ENCODE measurements at places on chromosomes 5 and 9.
A peak's percentile ranks its signal among the peaks of the same experiment; 100 is the strongest.

DNA sequence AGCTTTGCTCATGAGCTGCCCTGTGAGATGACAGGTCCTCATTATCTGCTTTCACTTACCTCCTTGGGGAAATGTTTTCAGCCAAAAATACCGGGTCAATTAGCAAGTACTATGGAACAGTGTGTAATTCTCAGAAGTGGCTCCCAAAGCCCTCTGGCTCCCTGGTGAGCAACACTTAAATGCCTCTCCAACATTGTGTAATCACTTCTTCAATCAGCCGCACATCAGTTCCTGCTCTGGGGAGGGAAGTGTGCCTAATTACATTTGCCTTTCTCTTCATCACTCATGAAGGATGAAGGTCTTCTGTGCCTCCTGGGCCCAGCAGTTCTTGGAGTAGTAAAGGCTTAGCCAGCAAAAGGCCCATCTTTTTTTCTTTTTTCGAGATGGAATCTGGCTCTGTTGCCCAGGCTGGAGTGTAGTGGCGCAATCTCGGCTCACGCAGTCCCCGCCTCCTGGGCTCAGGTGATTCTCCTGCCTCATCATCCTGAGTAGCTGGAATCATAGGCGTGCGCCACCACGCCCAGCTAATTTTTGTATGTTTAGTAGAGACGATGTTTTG lies 23.1 kb downstream of the NIM1K start:
- no peak for DNase-seq

DNA sequence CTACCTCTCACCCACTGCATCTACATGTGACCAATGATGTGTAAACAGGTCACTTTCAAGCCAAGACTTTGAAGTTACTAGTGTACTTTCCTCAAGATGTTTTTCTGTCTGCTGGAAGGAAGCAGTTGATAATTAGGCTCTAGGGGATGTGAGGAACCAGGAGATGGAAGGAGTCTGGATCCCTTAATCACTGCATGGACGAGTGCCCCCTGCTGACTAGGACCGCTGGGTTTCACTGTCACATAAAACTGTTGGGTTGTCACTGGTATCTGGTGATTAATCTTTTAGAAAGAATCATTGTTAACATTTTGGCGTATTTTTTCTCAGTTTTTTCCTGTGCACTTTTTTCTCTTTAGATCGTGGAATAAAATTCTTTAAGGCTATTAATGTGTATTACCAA lies 79.5 kb downstream of the SREK1 start:
- no peak for DNase-seq

DNA sequence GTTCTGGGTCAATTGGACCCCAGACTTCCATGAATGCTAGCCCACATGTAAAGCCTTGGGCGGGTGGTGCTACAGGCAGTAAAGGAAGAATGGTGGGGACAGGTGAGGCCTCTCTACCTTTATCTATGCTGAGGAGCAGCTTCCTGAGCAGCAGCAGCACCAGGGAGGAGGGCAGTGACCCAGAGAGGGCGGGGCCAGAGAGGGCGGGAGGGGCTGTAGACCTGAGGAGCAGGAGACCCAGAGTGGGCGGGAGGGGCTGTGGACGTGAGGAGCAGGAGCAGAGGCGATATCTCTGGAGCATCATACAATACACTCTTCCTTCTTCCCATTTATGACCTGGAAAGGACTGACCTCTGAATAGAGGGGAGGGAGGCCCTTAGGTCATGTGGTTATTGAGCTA lies 165.9 kb downstream of the MTRR start:
- DNase-seq: no peak

- DNase-seq: no peak
These were observed 35.6 kb upstream of the SUSD3 start for GRCh38 chr9:93022721-93023520.

DNA sequence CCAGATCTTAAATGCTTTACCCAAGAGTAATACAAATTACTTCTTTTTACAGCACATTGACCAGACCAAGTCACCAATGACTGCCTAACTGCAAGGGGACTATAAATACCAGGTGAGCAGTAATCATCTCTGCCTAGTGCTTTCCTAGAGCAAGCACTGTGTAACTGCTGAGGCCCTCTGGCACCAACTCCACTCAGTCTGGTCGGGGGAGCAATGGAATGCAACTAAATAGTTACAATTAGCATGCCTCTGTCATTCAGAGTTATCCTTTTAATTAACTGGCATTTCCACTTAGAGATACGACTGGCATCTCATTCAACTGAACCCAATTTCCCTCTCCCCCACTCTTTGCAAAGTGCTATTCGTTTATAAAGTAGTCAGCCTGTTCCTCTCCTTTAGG lies 1309.1 kb upstream of the DMAC1 start:
- DNase-seq: no peak

- DNase-seq: peak; percentile 46
These were observed 6.1 kb downstream of the ANXA2R start for GRCh38 chr5:43033841-43034590.

DNA sequence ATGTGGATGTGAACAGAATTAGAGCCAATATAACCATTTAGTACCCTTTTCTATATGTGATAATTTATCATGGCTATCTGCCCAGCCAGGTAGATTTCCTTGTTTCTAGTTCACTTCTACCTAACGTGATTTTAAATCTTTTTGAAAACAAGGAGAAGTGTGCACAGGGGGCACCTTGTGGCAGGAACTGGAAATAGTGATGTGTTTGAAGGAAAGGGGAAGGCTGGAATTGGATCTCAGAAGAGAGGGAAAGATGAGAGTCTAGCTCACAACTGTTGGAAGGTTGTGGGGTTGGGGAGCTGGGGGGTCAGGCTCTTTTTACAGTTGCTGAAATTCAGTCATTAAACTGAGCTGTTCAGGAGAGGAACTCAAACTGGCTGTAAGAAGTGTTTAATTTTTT lies 219.5 kb downstream of the KCTD16 start:
- DNase-seq: no peak

GRCh38 chr5:151550146-151550545 lies 41.0 kb downstream of the FAT2 start:
- no peak for DNase-seq

DNA sequence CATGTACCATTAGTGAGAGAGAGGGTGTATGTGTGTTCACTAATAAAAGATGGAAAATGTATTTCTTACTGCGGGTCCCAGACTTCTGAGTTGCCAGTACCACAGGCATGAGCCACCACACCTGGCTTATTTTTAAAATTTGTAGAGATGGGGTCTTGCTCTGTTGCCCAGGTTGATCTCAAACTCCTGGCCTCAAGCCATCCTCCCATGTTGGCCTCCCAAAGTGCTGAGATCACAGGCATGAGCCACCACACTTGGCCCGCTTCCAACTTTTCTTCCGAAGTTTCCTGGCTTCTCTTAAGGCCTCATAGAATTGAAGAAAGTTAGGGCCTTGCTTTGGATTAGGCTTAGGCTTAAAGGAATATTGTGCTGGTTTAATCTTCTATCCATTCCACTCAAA lies 40.4 kb upstream of the F2RL2 start:
- DNase-seq: peak; percentile 12

DNA sequence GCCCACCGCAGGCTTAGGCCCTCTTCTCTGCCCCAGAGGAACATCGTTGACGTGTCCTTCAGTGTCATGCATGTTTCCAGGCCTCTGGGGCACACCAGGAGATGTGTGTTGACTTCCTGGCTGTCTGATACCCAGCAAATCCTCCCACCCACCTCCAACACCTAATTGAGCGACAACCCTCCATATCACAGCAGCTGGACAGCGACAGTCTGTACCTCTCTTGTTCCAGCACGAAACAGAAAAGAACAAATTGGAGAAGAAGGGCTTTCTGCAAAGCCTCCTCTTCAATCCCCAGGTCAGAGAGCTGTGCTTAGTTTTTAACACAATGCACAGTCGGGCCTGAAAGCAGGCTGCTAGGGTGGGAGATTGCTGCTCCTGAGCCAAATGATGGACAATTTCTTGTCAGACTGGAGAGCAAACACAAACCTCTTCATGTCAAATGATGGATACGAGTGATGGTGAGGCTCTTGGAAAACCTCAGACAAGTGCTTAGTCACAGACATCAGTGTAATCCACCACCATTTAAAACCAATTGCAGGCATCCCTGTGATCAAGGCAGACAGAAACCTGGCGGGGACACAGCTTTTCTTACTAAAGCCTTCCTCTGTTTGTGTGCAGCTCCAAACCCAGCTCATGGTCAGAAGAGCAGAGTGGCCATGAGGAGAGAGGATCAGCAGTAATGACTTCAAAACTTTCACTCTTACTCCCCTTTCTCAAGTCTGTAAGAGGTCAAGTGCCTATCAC lies 110.6 kb downstream of the EBF1 start:
- no peak for DNase-seq

DNA sequence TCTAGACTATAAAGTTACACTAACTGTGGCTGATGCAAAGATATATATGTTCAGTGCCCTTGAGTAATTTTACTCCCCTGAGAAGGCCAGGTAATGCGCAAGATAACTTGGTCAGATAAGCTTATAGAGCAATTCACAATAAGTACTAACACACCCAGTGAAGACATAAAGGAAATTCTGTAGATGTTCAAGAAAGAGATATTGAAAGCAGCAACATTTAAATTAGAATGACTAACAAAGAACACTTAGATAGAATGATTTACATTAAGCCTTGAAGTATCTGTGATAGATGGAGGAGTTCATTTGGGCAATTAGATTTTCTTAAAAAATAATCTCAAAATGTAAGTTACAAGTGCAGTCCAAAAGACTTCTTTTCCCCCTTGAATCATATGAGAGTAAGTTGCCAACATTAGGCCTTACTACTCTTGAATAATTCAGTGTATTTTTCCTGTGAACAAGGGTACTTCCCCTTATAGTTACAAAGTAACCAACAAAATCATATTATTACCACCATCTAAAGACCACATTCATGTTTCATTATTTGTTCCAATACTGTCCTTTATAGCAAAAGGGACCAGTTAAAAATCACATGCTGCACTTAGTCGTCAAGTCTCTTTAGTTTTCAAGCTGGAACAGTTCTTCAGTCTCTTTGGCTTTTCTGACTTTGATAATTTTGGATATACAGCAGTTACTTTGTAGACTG lies 44.4 kb upstream of the ELOVL7 start:
- DNase-seq: no peak

DNA sequence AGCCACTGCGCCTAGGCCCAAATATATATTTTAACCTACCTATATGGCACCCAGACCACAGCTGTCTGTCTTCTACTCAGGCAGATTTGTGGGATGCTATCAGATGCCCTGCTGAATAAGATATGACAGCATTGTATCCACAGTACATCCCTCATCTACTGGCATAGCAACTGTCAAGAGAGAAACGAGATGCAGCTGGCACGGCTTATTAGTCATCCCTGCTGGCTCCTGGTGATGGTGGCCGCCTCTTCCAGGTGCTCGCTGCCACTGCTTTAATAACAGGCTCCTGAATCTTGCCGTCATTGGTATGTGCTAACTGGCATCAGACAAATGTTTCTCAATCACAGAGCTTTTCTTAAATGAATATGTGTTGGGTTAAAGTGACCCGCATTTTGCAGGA lies 34.0 kb downstream of the B4GALT1 start:
- no peak for DNase-seq

DNA sequence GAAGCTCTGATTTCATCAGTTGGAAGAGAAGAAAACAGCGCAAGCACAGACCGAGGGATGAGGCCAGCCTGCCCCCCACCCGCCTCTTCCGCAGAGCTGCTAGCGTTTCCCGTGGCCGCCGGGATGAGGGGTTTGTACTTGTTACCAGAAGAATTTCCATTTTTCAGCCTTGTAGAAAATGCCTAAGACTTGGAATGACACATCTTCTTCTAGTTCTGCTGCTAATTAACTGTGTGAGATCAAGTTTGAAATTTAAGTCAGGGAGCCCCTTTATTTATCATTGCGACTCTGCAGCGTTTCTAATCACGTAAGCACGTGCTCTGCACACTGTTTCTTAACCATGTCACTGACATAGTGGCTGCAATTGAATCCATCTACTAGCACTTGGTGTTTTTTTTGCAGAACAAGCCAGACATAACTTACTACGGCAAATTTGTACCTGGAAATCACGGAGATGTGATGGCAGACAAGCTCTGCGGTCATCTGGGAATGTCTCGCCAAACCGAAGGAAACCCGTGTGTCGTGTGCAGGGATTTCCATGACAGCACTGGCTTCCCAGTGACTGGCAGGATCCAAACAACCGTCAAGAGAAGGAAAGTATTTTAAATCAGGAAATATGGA lies 41.8 kb upstream of the ROR2 start:
- peak; percentile 29 for DNase-seq

DNA sequence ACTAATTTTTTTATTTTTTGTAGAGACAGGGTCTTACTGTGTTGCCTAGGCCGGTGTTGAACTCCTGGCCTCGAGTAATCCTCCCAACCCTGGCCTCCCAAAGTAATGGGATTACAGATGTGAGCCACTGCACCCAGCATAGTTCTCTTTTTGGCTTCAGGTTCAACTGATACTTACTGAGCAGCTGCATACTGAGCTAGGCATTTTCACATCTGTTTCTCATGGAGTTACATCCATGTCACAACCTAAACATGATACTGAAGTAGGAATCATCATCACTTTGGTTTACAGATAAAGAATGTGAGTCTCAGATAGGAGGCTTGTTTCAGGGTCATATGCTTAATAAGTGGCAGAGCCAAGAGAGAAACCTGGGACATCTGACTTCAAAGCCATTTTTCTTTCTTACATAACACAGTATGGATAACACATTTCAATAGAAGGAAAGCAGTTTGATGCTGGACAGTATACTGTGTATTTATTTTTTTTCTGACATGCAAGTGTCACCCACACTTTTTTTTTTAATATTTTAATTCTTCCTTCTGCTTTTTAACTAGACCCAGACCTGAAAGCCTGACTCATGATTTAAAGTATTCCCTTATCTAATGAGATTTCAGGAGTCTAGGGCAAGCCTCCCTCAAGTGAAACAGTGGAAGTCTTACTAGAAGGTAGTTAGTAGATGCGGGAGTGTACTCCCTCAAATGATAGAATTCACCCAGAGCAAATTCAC lies 90.8 kb downstream of the HACD4 start:
- DNase-seq: no peak

- peak; percentile 26 for DNase-seq
These were observed 138.8 kb downstream of the KDM4C start for GRCh38 chr9:6896562-6896961.

DNA sequence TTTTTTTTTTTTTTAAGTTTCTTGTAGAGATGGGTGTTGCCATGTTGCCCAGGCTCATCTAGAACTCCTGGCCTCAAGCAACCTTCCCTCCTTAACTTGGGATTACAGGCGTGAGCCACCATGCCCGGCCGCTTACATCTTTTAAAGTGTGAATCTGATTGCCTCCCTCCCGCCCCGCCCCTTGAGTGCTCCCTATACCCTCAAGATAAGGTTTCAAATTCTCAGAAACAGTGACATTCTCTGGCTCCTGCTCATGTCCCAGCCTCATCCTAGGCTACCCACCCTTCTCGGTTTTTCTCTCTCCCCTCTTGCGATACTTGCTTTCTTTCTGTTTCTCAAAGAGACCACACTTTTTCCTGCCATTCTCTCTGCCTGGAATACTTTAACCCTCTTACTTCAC lies 12.4 kb downstream of the MORN5 start:
- DNase-seq: no peak

- peak; percentile 63 for DNase-seq
These were observed at the start of gene CD14 for GRCh38 chr5:140633021-140633471. Gene CD14, minus strand, starts transcription at chr5:140633175. Its CDS starts 104 bp downstream, at chr5:140633071.

DNA sequence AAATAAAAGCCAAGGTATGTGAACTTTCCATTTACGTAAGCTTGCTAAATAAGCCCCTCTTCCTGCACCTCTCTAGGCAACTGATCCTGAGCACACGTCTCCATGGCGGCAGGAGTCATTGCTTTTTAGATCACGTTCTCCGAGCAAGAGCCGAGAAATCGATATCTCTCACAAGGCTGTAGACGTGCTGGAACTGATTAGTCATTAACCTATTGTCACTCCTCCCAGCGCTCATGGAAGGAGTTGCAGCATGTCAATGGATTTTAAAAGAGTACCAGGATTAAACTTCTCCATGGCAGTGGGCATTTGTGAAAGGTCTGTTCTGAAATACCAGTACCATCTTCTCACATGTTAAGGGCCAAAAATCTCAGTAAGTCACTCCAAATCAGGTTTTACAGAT lies 4.7 kb upstream of the ADCY2 start:
- no peak for DNase-seq

Measured in fibroblast of skin of back (primary cell).